ENCODE measurements at places on chromosomes 2 and 18. TPM values are rescaled to one million over a fixed set of nuclear protein-coding genes. Genes with fewer than 3 reads are reported as not detected.
A peak's percentile ranks its signal among the peaks of the same experiment; 100 is the strongest.

- no peak overlapping the region for H3K27ac ChIP-seq
- DNase-seq: no peak
- H3K4me1 ChIP-seq: peaks cover 94% of the 10 kb centered on the region
- H3K36me3 ChIP-seq: peaks cover 30% of the 10 kb centered on the region
- no peak overlapping the region for H3K4me3 ChIP-seq
Measured at GRCh38 chr18:48942554-48943261, 8.1 kb downstream of the SMAD7 start.

GRCh38 chr2:69134306-69134945 lies 121.4 kb downstream of the ANTXR1 start:
- H3K4me3 ChIP-seq: no peak overlapping the region

GRCh38 chr18:63224630-63225029 lies 94.9 kb downstream of the BCL2 start:
- H3K27me3 ChIP-seq: no peaks in the 10 kb centered on the region
- H3K4me1 ChIP-seq: peaks cover 75% of the 10 kb centered on the region
- peak; percentile 71 for DNase-seq
- H3K4me3 ChIP-seq: no peak overlapping the region
- peaks cover 40% of the 10 kb centered on the region for H3K36me3 ChIP-seq

- no peak overlapping the region for H3K4me3 ChIP-seq
- no peak overlapping the region for H3K27ac ChIP-seq
- H3K36me3 ChIP-seq: no peaks in the 10 kb centered on the region
- H3K27me3 ChIP-seq: no peaks in the 10 kb centered on the region
- no peak for DNase-seq
- H3K4me1 ChIP-seq: peaks cover 31% of the 10 kb centered on the region
Measured at GRCh38 chr2:96956211-96956610, 30.2 kb downstream of the FAM178B start.

- H3K36me3 ChIP-seq: no peaks in the 10 kb centered on the region
- no peak for DNase-seq
- H3K4me1 ChIP-seq: no peaks in the 10 kb centered on the region
Measured at GRCh38 chr2:147683380-147683779, 161.4 kb upstream of the ACVR2A start.

The AQP12A gene
- not detected for total RNA-seq

The ITPRIPL1 gene
- total RNA-seq: 30.2 TPM

- DNase-seq: no peak
- H3K27me3 ChIP-seq: peaks cover 35% of the 10 kb centered on the region
- H3K4me3 ChIP-seq: no peak overlapping the region
- H3K4me1 ChIP-seq: no peaks in the 10 kb centered on the region
- H3K27ac ChIP-seq: no peak overlapping the region
Measured at GRCh38 chr2:60530660-60531281, 22.7 kb downstream of the BCL11A start.

The ST3GAL5 gene
- 9.6 TPM for total RNA-seq

The GFPT1 gene
- 43.6 TPM for total RNA-seq

The VIT gene
- not detected for total RNA-seq

DNA sequence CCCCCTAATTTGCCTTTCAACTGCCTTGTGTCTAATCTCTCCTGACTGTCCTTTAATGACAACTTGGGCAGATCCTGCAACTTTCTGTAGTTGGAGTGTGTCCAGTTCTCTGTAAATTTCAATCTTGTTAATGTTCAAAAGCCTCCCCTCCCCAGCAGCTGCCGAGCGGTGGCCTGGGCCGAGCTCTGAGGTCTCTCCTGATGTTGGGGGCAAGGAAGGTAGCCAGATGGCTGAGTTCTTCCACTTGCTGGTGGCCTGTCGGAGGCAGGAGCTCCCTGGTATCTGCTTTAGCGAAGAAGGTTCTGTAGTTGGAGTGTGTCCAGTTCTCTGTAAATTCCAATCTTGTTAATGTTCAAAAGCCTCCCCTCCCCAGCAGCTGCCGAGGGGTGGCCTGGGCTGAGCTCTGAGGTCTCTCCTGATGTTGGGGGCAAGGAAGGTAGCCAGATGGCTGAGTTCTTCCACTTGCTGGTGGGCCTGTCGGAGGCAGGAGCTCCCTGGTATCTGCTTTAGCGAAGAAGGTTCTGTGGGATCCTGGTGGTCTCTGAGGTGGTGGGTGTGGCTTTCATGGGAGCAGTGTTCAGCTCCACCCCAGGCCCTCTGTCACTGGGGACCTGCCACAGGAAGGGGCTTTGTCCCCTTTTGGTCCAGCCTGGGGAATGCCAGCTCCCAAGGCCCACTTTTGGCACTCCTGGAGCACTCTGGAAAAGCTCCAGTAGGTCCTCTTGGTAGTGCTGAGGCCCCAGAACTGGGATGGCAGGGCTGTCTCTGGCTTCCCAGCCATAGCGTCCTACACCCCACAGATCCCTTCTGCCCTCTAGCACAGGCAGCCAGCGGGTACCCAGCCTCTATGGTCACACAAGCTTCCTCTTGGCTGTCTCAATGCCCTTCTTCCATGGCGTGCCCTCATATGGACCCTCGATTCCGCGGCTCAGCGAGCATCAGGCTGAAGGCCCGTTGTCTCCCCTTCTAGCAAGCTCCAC lies 211.9 kb downstream of the ALPK2 start:
- H3K4me1 ChIP-seq: no peaks in the 10 kb centered on the region
- no peak overlapping the region for H3K27ac ChIP-seq
- no peaks in the 10 kb centered on the region for H3K36me3 ChIP-seq
- H3K4me3 ChIP-seq: no peak overlapping the region
- peaks cover 6% of the 10 kb centered on the region for H3K27me3 ChIP-seq

DNA sequence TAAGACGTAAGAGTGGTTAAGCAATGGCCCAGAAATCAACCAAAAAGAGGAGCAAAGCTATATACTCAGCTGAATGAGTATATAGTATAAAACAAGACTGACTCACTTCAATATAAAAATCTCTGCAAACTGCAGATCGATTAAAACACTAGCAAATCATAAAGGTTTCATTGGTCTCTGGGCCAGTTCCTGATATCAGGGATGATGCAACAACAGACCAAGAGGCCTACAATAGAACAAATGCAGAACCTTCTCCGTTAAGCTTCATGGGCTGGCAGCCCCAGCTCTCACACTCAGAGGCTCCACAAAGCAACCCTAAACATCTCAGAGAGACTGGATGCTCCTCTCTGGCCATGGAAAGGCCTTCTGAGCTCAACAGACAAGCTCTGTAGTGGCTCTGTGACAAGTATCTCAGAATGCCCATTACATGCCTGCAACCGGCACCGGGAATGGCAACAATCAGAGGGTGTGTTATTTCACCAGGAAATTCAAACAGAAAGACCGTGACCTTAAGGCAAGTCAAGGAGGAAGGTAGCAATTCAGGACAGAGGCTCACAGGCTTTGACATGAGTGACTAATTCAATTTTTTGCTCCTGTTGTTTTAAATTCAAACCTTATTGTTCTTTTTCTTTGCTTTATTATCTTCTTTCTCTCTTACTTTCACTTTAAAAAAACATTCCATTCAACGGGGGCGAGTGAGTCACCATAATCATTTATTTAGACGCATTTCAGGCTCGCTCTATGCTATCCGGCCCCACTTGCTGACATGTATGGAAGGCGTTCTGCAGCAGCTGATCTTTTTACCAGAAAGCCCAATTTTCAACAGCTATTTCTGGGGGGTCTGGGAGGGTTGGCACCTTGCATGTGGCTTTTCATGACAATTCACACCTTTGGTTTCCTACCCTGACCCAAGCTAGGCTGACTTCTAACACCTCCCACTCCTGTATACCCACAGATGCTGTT lies 15.1 kb downstream of the CYRIA start:
- H3K4me1 ChIP-seq: peaks cover 7% of the 10 kb centered on the region
- no peak for DNase-seq
- no peaks in the 10 kb centered on the region for H3K36me3 ChIP-seq
- H3K4me3 ChIP-seq: no peak overlapping the region

- no peak for DNase-seq
- no peaks in the 10 kb centered on the region for H3K36me3 ChIP-seq
Measured at GRCh38 chr2:1639086-1639858, 105.0 kb downstream of the PXDN start.

The PSD4 gene
- total RNA-seq: 156 TPM

- H3K4me3 ChIP-seq: no peak overlapping the region
- H3K27me3 ChIP-seq: no peaks in the 10 kb centered on the region
- DNase-seq: no peak
Measured at GRCh38 chr18:78255013-78255412, 724.6 kb upstream of the SALL3 start.

DNA sequence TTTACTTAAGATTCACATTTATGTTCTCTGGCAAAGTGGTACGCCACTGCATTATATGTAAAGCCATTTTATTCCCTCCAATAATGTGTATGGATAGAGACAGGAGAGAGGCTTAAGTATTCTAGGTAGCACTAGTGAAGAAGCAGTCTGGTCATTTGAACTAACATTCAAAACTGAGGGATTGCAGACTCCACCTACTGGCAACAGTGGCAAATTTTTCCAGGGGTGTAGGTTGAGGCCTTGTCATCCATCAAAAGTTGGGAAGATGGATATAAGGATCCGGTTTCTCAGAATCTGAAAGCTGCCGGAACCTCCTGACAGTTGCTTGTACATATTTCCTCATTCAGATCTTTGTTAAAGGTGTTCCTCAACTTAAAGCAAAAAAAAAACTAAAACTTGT lies 465.5 kb upstream of the FSHR start:
- H3K4me1 ChIP-seq: no peaks in the 10 kb centered on the region
- H3K4me3 ChIP-seq: no peak overlapping the region
- no peak for DNase-seq
- H3K27me3 ChIP-seq: no peaks in the 10 kb centered on the region
- no peaks in the 10 kb centered on the region for H3K36me3 ChIP-seq

The MDH1B gene
- total RNA-seq: 0.87 TPM

- no peaks in the 10 kb centered on the region for H3K4me1 ChIP-seq
- DNase-seq: no peak
- no peaks in the 10 kb centered on the region for H3K27me3 ChIP-seq
- H3K36me3 ChIP-seq: no peaks in the 10 kb centered on the region
- no peak overlapping the region for H3K27ac ChIP-seq
Measured at GRCh38 chr2:150520033-150520432, 32.6 kb upstream of the RND3 start.

The CYB5A gene
- total RNA-seq: 65.2 TPM

The CTIF gene
- 4.6 TPM for total RNA-seq

DNA sequence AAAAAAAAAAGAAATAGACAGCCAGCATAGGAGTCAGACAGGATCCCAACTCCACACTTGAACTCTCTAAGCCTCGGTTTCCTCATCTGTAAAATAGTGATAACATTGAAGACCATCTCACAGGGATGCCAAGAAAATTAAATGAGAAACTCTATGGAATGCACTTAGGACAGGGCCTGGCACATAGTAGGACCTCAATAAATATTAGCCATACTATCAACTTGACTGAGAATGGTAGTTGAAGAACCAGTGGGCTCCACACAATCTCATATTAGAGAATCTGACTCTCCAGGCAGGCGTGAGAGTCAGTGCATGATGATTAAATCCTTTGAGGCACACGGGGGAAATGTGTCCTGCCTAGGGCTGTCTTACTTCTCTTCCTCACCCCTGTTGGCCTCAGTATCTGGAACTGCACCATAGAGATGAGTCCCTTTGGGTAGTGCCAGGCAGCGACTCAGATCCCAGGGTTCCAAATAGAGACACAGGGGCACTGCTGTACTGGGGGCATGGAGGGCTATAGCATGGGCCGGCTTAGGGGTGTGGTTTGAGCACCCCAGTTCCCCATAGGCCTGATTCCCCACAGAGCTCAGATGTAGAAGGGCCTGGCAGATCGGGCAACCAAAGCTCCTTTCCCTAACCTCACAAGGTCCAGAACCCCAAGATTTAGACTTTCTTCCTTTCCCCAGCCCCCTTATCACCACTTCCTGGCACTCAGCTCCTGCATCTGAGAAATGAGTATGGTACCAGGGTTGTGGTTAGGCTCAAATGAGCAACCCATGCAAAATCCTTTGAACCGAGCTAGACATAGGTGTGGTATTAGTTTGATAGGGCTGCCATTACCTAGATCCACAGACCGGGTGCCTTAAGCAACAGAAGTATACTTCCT lies 51.3 kb upstream of the CAB39 start:
- H3K27ac ChIP-seq: peak overlapping the region; percentile 99
- H3K27me3 ChIP-seq: no peaks in the 10 kb centered on the region
- H3K4me3 ChIP-seq: peak overlapping the region; percentile 51
- peak; percentile 83 for DNase-seq

DNA sequence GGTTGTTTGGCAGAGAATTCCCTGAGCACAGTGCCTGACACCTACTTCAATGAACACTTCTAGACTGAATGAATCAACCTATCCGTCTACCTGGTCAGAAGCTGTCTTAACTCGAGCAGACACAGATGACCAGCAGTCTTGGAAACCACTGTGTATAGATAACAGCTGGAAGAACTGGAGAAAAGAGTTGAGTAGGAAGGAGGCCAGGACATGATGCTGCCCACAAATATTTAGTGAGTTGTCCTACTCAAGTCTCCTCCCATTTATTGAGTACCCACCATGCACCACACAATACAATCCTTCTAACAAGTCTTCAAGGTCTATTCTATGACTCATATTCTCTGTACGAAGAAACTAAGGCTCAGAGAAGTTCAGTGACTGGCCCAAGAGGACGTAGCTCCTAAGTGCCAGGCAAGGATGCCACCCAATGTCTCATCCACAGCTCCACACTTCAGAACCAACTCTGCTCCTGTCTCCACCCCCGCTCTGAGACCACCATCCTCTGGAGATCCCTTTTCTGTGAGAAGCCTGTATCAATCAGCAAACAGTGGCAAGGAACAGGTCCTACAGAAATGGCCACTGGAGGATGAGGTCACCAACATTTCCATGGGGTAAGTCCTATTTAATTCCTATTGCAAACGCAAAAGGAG lies 62.2 kb downstream of the GALNT14 start:
- no peak overlapping the region for H3K27ac ChIP-seq
- no peak for DNase-seq
- no peaks in the 10 kb centered on the region for H3K4me1 ChIP-seq
- H3K4me3 ChIP-seq: no peak overlapping the region

GRCh38 chr2:169005080-169005598 lies 26.0 kb downstream of the ABCB11 start:
- DNase-seq: no peak
- H3K4me3 ChIP-seq: no peak overlapping the region
- H3K27me3 ChIP-seq: no peaks in the 10 kb centered on the region
- peaks cover 13% of the 10 kb centered on the region for H3K4me1 ChIP-seq

GRCh38 chr2:233745073-233745755 lies 14.9 kb upstream of the UGT1A1 start:
- H3K27me3 ChIP-seq: peaks cover 5% of the 10 kb centered on the region
- H3K4me3 ChIP-seq: no peak overlapping the region
- no peak for DNase-seq
- no peaks in the 10 kb centered on the region for H3K36me3 ChIP-seq

- H3K27ac ChIP-seq: no peak overlapping the region
- H3K27me3 ChIP-seq: peaks cover 1% of the 10 kb centered on the region
- H3K4me3 ChIP-seq: no peak overlapping the region
- H3K4me1 ChIP-seq: no peaks in the 10 kb centered on the region
- DNase-seq: no peak
- no peaks in the 10 kb centered on the region for H3K36me3 ChIP-seq
Measured at GRCh38 chr2:79001285-79001684, 24.2 kb upstream of the REG3G start.

GRCh38 chr2:171964308-171964707 lies 35.4 kb upstream of the METAP1D start:
- H3K4me3 ChIP-seq: no peak overlapping the region
- peaks cover 22% of the 10 kb centered on the region for H3K36me3 ChIP-seq
- DNase-seq: no peak
- peaks cover 33% of the 10 kb centered on the region for H3K4me1 ChIP-seq
